NK-92 treated with Interleukin-12 subunit alpha and Interleukin-12 subunit beta, amount 100 ng/mL, for 24 hours (cell line): ENCODE measurements at places on chromosomes 11 and 22.

GRCh38 chr22:29103121-29103520 lies 30.3 kb downstream of the KREMEN1 start:
- no peak for DNase-seq

DNA sequence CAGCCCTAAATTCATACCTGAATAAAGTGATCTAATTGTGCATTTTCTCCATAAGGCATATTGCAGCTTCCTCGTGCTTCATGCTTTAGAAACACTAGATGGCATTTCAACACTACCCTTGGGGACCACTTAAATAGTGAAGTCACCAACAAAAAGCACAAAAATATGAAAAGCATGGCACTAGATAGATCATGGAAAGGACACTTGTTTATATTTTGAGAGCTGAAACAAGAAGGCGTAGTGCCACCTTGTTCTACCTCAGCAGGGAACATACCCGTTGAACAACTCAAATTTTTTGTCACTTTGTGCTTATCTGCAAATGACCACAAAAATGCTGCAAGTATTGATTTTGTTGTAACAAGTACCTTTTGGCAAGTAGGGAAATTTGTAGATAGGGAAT lies 8.6 kb downstream of the TBCEL start:
- no peak for DNase-seq

GRCh38 chr11:63871962-63872799 lies 33.3 kb downstream of the MARK2 start:
- DNase-seq, result peak; percentile 53

- DNase-seq, result no peak
Measured at GRCh38 chr22:44399906-44400762, 87.4 kb upstream of the SHISAL1 start.

DNA sequence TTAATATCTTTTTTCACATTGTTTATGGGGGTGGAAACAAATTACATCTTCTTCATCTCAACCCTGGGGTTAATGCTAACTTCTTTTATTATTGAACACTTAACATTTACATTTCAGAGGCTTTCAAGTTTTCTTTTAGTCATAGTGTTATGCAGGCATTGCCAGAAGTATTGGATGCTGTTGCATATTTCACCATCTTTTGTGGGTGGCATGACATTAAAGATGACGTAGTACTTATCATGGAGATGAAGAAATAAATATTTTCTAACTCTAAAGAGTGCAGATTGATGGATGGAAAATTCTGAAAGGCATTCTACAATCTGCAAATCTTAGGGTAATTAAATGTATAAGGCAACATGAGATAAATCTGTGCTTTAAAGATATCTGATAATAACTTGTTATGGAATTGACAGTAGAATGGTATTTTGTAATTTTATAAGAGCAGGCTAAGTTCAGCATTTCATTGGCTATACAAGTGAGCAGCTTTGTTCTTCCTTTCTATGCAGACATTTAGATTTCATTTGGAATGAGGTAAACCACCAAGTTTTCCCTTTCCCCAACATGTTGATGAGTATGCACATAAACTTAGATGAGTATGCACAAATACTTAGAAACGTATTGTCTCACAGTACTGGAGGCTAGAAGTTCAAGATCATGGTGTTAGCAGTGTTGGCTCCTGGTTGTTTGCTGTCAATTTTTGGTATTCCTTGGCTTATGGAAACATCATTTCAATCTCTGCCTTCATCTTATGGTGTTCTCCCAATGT lies 924.4 kb downstream of the METTL15 start:
- no peak for DNase-seq
